ENCODE measurements at places on chromosomes 3 and 15. TPM values are rescaled to one million over a fixed set of nuclear protein-coding genes. Genes with fewer than 3 reads are reported as not detected.

The PLSCR5 gene
- not detected for total RNA-seq

The CDC25A gene
- 3.8 TPM for total RNA-seq

The EPHB3 gene
- total RNA-seq: 10.6 TPM

The STRIT1 gene
- not detected for total RNA-seq

The COLQ gene
- 2.6 TPM for total RNA-seq

All from osteocyte (in vitro differentiated cells).